ENCODE measurements at places on chromosomes 7 and 10.

DNA sequence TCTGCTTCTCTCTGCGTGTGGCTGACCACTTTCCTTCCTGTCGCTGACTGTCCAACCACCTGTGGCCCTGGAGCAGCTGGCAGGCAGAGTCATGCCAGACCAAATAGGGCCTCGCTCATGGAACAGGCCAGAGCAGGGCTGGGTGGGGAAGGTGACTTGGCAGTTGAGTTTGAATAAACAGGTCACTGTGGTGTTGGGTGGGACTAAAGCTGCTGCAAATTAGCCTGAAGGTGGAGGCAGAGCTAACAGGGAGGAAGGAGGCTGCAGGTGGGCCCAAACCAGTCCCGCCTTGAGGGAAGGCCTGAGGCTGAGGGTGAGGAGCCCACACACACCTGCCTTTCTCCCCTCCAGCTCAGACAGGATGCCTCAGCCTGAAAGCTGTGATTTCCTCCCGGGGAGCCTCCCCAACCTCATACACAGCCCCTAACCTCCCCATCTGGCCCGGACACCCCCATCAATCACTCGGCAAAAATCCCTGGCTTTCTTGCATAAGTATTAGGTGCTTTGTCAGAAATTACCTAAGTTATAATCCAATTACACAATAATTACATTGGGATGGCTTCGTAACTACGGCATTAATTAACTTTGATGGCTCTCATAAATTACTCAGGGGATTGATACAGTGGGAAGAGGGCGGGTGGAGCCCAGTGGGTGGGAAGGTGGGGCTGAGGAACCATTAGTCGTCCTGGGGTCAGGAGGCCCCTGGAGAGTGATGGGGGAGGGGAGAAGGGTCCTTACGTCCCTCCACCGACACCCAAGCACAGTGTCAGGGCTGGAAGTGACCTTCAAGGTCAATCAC, 97.7 kb upstream of the PCBD1 start:
- peak; percentile 54 for DNase-seq

DNA sequence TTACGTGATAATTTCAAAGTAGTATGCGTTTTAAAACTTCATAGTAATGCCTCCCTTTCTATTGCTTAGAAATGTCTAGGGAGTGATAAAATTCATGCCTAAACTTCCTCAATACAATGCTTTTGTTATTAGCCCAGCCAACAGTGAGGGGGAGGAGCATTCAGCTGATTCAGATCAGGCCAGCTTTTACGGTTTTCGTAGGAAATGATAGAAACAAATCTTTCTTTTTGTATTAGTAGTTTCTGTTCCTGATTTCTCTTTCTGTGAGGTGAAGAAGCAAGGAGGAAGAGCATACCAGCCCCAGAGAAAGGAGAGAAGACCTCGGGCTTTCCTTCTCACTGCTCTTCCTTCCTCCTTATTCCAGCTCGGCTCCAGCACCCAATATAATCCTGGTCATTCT, 35.2 kb upstream of the ITPRID1 start:
- DNase-seq = peak; percentile 32

DNA sequence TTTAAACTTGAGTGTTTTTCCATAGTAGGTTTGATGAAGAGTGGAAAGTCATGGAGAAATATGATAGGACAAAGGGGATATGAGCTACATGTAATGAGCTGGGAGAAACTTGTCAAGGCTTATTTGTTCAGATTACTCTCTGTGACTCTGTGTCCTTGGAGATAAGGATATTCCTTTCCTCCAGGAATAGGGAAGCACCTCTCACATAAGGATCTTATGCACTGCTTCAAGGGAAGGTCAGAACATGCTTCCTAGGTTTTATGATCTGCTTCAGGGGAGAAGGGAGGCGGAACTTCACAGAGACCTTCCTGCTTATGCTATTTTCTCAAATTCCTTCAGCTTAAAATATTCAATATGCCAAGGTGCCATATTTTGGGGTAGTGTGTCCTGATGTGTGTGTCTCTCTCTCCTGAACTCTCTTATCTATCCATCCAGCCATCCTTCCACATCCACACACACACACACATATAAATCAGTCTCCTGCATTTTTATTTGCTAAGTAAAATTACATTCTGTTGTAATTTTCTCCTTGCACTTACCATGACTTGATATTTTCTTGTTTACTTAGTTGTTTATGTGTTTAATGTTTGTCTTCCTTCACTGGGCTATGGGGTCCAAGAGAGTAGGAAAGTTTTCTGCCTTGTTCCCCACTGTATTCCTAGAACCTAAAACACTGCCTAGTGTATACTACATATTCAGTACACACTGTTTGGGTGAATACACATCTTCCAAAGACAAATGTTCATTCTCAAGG, 26.4 kb downstream of the ARL4A start:
- no peak for DNase-seq

DNA sequence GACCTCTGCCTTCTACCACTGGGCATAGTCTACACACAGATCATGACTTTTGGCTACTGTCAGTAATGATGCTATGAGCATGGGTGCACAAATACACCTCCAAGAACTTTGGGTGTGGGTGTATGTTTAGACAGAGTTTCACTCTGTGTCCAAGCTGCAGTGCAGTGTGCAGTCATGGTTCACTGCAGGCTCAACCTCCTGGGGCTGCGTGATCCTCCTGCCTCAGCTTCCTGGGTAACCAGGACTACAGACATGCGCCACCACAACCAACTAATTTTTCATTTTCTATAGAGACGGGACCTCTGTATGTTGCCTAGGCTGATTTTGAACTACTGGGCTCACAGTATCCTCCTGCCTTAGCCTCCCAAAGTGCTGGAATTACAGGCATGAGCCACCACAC, 194.4 kb downstream of the NSUN6 start:
- DNase-seq = no peak

- DNase-seq = no peak
These were observed 97.9 kb upstream of the PTN start for GRCh38 chr7:137441451-137441850.

- no peak for DNase-seq
These were observed 42.0 kb upstream of the PDZD8 start for GRCh38 chr10:117417196-117417595.

GRCh38 chr7:39686261-39686924, 63.0 kb downstream of the RALA start:
- peak; percentile 16 for DNase-seq

DNA sequence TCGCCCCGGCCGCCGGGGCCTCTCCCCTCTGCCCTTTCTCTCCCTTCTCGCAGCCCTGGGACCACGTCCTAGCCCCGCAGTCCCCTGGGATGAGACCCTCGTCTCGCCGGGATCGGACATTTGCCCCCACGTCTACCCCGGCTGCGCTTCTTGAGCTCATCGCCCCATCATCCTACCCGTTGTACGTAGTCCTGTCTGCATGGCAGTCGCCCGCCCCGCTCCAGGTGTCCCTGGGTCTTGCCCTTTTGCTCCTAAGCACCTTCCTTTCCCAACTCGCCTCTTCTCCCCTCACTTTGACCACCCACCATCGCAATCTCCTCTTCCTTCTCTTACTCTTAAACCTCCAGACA, 582 bp downstream of the TPST1 start:
- peak; percentile 13 for DNase-seq

DNA sequence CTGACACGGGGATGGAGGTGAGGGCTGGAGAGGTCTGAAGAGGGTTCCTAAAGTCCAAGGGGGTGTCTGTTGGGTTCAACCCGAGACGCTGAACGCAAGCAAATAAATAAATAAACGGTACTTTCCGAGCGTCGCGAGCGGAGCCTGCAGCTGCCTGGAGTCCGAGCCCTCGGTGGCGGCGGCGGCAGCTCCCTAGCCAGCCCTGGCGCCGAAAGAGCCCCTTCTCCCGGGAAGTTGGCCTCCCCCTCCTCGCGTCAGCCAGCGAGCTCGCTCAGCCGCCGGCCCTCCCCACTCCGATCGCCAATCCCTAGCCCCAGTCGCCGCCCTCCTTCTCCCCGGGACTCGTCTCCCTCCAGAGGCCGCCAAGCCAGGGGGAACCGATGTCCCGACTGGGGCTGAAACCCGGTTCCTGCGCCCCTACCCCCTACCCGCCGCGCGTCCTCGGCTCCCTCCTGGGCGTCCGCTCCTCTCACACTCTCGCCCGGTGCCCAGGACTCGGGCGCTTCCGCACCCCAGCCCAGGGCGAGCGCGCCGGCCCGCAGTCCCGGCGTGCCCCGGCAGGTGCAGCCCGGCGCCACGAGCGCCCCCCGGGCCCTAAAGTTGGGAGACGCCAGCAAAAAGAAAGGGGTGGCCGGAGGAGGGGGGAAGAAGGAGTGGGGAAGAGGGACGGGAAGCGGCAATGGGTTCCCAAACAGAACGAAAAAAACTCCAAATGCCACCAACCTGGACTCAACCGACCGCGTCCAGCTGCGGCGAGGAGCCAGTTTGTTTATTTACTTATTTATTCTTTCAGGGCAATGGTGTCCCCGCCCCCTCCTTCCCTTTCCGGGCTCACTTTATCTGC, at the start of gene GFRA1:
Gene GFRA1 (minus strand): TSS at position 767 of the 844 bp plus-strand sequence. CDS start 1,177 bp downstream, outside the sequence.
- peak; percentile 53 for DNase-seq

DNA sequence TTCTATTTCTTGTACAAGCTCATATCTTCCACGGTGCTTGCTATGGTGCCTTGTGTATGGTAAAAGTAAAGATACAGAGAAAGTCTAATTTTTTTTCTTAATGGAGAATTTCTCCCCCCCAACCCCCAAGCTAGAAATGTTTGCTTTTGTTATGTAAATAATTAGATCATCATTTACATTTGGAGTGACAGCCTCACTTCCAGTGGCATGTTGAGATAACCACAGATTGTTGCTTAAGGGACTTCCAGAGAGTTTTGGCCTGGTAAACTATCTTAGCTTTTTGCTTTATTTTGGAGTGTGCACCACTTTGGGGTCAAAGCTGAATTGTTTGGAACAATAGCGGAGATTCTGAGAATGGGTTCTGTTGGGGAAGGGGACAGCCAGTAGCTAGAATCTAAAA, 129.7 kb downstream of the ZNF365 start:
- no peak for DNase-seq

- no peak for DNase-seq
These were observed 16.2 kb downstream of the CHST3 start for GRCh38 chr10:71980181-71981014.

DNA sequence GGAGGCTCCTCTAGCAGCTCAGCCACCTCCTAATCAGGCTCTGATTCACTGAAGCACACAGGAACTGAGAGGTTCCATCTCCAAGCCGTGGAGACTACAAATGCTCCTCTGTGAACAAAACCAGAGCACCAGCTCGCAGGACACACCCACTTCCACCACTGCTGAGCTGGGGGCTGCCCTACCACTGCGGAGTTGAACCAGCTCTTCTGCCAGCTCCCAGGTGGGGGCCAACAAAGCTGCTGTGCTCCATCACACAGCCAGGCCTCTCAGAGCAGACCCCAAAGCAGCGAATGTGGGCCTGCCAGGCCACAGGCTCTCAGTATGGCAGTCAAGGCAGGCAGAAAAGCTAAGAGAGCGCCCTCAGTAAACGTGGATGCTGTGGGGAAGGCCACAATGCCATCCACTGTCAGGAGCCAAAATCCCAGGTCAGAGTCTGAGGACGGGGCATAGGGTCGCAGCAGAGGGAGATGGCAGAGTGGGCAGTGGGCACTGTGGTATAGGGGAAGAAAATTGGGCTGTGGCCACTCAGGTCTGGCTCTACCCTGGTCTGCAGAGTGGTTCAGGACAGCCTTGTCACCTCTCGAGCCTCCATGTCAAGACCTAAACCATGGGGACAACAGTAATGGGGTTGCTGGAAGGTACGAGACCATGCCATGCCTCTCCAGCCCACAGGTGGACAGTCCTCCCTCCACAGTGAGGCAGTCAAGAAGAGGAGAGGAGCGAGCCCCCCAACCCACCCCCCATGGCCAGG, 82.1 kb downstream of the GRID1 start:
- DNase-seq = no peak

GRCh38 chr10:3570131-3570729, 214.8 kb downstream of the KLF6 start:
- DNase-seq = no peak

DNA sequence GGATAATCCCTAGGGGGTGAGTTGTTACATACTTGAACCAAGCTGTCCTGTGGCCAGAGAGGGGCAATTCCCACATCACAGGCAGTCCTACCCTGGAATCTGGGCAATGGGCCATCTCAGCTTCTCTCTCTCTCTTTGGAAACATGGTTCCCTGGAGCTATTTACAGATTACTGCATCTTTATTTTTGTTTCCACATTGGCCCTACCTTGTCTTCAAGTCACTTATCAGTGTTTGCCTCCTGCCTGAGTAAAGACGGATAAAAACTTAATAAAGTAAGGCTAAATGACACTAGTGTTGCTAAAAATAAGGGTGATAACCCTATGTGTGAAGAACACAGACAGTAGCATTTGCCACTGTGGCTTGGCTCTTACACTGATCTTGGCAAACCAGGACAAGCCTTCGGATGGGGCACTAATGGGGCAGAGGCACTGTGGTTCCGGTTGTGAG, 228.2 kb downstream of the GFRA1 start:
- DNase-seq = no peak

DNA sequence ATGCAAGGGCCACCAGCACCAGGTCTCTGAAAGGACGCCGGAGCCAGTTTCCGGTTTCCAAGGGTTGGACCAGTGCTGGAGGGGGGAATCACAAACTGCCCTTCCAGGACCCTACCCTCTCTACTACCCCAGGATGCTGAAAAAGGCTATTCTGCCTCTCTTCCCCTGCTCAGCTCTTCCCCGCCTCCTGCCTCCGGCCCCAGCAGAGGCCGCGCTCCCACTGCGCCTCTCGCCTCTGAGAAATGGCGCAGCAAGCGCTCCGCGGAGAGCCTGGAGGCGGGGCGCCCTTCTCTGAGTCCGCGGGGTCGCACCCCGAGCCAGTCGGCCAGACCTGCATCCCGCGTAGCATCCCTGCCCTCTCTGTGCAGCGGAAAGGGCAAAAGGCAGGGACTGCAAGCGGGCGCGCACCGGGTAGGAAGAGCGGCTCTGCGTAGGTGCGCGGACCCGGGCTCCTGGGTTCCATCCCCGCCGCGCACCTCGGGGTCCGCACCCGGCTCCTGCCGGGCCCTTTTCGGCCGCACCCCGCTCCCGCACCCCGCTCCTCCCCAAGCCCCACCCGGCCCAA, 476 bp upstream of the RET start:
- DNase-seq = no peak

- DNase-seq = no peak
These were observed 105.6 kb downstream of the CDK6 start for GRCh38 chr7:92730808-92731207.

GRCh38 chr10:26410356-26410755, 27.8 kb upstream of the APBB1IP start:
- no peak for DNase-seq

DNA sequence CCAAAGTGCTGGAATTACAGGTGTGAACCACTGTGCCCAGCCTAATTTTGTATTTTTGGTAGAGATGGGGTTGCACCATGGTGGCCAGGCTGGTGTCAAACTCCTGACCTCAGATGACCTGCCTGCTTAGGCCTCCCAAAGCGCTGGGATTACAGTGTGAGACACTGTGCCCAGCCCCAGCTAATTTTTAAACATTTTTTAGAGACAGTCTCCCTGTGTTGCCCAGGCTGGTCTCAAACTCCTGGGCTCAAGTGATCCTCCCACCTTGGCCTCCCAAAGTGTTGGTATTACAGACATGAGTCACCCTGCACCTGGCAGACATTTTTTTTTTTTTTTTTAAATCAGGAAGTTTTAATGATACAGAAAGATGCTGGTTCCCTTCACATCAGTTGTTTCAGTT, 15.5 kb downstream of the DENND10 start:
- DNase-seq = peak; percentile 36

All from MM.1S (cell line).